ENCODE measurements at places on chromosomes 11 and 22. TPM values are rescaled to one million over a fixed set of nuclear protein-coding genes. Genes with fewer than 3 reads are reported as not detected.

The TMEM191B gene
- total RNA-seq = 2.1 TPM

The ASCL2 gene
- 2.2 TPM for total RNA-seq

The CAPRIN1 gene
- 164 TPM for total RNA-seq

The SLC25A18 gene
- 1.2 TPM for total RNA-seq

The RCN1 gene
- 86.8 TPM for total RNA-seq

The KCNA4 gene
- 2.1 TPM for total RNA-seq

The NFAM1 gene
- total RNA-seq = 12.6 TPM

The ALX4 gene
- total RNA-seq = not detected

The CATSPER1 gene
- total RNA-seq = 3.4 TPM

The CLCF1 gene
- 4.0 TPM for total RNA-seq

- no peaks in the 10 kb centered on the region for H3K36me3 ChIP-seq
- no peak for DNase-seq
- H3K27me3 ChIP-seq = no peaks in the 10 kb centered on the region
These were observed 133.0 kb downstream of the RAB38 start for GRCh38 chr11:88042238-88042637.

- H3K27ac ChIP-seq = no peak overlapping the region
- no peak for DNase-seq
- no peak overlapping the region for H3K4me3 ChIP-seq
- no peaks in the 10 kb centered on the region for H3K4me1 ChIP-seq
These were observed 16.2 kb downstream of the PIWIL3 start for GRCh38 chr22:24758164-24758799.

DNA sequence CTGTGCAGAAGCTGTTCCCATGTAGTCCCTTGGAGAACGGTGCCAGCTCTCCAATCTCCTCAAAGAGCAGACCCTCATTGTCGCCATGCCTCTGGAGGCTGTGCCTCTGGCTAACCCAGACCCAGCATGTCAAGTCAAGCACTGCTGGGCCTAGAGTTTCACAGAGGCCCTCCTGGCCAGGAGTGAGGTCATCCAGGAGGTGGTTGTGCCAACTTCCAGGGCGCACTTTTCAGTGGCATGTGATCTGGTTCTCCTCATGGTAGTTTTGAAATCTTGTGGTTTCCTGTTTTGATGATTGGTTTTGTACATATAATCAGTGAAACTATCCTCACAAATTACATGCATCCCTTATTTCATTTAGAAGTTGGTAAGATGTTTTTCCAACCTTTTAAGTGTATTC is 78.9 kb downstream of the PPFIBP2 start:
- peak; percentile 80 for DNase-seq
- no peaks in the 10 kb centered on the region for H3K27me3 ChIP-seq
- peak overlapping the region; percentile 47 for H3K27ac ChIP-seq

DNA sequence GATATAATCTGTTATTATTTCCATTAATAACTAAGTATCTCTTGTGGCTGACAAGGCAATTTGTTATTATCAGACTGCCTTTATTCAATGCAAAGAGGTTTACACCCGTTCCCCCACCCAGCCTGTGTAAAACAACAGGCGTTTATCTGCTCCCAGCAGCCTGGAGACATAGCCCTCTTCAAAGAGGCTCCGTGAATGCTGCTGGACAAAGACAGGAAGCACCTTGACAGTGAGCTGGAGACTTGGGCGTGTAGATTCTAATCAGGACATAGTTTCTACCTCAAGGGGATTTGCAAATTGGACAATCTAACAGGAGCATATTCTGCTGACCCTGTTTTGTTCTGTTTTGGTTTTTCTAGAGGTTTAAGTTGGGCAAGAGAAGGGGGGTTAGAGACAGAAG is 733.0 kb upstream of the KIRREL3 start:
- H3K36me3 ChIP-seq = no peaks in the 10 kb centered on the region
- no peak overlapping the region for H3K27ac ChIP-seq
- no peaks in the 10 kb centered on the region for H3K27me3 ChIP-seq
- H3K4me1 ChIP-seq = no peaks in the 10 kb centered on the region
- no peak overlapping the region for H3K4me3 ChIP-seq

DNA sequence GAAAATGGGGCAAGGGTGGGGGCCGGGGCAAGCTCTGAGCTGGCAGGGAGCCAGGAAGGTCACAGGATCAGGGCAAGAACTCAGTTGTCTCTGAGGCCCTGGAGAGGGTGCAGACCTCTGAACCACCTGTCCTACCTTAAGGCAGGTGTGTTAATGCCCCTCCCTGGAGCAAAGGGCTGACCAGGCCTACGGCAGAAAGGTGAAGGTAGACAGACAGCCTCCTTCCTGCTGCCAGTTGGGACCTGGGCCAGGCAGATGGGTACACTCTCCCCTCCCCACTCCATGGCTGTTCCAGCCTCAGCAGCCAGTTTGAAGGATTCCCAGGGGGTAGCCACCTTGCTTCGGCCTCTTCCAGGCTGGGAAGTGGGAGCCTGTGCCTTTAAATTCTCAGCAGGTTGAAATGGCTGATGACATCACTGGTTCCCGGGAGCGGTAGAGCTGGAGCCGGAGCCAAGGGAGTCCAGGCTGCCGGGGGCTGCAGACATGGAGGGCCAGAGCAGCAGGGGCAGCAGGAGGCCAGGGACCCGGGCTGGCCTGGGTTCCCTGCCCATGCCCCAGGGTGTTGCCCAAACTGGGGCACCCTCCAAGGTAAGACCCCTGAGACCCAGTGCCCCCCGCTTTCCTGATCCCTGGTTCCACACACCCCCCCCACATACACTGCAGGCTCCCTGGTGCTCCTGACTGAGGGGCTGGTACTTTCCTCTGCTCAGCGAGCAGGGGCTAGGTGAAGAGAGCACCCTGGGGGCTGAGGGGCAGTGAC is at the start of gene INPP5J:
TSS of gene INPP5J (plus strand) at position 435 of the 760 bp plus-strand sequence. CDS start at position 484, 49 bp downstream.
- no peaks in the 10 kb centered on the region for H3K36me3 ChIP-seq
- H3K4me3 ChIP-seq = peak within 1 kb of the TSS; percentile 47
- H3K4me1 ChIP-seq = peaks cover 3% of the 10 kb centered on the region

- H3K4me3 ChIP-seq = no peak overlapping the region
- H3K27ac ChIP-seq = no peak overlapping the region
- H3K4me1 ChIP-seq = no peaks in the 10 kb centered on the region
- DNase-seq = no peak
- H3K27me3 ChIP-seq = no peaks in the 10 kb centered on the region
These were observed 80.1 kb downstream of the DBX1 start for GRCh38 chr11:20080032-20080685.

DNA sequence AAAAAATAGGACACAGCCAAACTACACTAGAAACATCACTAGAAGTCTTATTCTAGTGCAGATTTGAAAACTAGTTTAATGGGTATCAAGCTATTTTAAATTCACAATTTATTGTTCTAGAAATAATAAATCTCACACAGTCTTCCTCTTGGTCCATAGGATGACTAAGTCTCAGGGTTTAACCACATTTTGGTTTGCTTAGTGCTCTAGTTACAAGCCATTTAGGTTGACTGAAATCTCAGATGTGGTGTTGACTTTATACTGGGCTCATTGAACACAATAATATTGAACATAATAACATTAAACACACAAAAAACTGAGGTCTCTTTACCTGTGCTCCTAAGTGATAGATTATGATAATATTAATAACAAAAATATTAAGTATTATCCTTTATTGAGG is 760.3 kb upstream of the CCDC179 start:
- H3K4me1 ChIP-seq = no peaks in the 10 kb centered on the region
- no peak overlapping the region for H3K27ac ChIP-seq
- no peak for DNase-seq
- no peak overlapping the region for H3K4me3 ChIP-seq

- peaks cover 72% of the 10 kb centered on the region for H3K36me3 ChIP-seq
- H3K27me3 ChIP-seq = no peaks in the 10 kb centered on the region
- H3K4me1 ChIP-seq = no peaks in the 10 kb centered on the region
- no peak overlapping the region for H3K4me3 ChIP-seq
These were observed 29.7 kb upstream of the PARVB start for GRCh38 chr22:43994416-43994815.

DNA sequence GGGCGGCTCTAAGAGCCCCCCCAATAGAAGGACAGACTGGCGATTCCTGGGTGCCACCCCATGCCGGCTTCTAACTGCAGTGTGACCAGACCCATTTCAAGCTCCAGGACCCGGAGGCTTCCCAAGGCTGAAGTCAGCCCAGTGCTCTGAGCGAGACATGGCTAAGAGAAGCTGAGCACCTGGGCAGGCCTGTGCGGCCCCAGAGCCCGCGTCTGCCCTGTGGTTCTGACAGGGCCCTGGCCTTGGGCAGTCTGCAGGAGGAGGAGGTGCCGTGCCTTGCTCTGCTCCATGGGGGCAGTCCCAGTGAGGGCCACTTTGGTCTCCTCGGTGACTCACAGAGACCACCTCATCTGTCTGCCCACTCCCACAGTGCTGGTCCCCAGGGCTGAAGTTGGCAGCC is 1314.2 kb downstream of the BRD1 start:
- DNase-seq = no peak
- H3K36me3 ChIP-seq = no peaks in the 10 kb centered on the region
- H3K27me3 ChIP-seq = no peaks in the 10 kb centered on the region
- H3K4me1 ChIP-seq = no peaks in the 10 kb centered on the region
- no peak overlapping the region for H3K27ac ChIP-seq

DNA sequence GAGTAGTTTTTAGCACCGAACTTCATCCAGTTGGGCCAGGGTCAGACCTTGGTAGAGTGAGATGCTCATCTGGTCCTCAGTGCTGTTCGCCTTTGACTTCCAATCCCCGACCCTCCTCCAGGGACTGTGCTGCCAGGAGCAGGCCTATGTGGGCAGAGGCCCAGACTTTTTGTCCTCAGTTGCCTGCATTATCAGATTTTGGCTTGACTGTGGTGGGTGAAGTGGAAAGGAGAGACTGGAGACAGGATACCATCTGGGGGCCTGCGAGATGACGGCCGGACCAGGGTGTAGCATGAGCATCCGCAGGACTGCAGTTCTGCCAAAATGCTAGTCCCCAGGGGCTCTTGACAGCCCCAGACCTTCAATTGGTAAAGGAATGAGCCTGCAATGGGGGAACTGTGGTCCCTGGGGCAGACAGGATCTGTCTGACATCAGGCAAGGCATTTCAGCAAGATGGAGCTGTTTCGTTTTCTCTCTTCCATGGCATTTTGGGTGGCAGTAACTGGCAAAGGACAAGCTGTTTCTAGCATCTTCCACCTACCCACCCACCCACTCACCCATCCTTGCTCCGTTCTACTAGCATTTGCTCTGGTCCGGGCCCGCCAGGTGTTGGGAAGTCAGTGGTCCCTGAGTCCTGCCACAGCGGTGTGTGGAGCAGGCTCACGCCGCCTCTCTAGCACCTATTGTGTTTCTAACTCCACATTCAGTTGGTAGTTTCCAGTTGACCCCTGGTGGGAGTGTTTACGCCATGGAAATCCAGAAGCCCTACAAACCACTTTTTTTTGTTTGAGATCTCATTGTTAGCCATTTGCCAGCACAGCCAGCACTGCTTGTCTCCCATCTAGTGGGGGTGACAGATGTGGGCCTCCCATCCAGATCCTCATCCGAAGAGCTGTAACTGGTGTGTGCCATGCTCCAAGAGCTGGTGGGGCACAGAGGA is 53.5 kb downstream of the OTOG start:
- no peaks in the 10 kb centered on the region for H3K36me3 ChIP-seq
- H3K27me3 ChIP-seq = no peaks in the 10 kb centered on the region
- no peak for DNase-seq
- no peak overlapping the region for H3K4me3 ChIP-seq
- H3K27ac ChIP-seq = no peak overlapping the region
- no peaks in the 10 kb centered on the region for H3K4me1 ChIP-seq

DNA sequence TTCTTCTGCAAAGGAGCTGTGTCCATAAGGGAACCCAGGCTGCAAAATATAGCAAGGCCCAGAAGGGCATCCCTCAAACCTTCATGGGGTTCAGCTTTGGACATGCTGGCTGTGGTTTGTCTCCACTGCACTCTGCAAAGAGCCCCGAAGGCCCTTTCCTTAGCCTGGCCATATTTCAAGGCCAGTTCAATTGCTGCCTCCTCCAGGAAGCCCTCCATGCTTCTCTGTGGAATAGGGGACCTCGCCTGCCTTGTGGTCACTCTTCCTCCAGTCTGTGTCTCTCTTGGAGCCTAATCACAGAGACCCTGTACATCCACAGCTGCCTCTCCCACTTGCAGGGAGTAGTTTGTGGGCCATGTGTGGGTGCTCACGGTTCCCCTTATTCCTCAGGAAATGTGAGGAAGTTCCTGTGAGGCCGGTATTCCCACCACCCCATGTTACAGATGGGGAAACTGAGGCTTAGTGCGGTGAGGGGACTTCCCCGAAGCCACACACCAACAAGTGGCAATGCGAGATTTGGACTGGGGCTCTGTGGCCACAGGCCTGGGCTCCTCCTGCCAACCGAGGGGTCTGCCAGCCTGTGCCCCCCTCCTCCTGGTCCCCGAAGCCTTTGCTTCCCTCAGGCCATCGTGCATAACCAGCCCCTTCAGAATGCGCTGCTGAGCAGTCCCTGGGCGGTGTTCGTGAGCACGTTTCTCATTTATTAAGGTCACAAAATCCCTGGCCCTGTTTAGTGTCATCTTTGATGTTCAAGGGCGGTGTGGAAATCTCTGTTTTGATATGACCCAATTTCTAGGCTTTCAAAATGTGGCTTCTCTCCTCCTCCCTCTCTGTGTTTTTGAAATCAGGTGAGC is 65.8 kb downstream of the PARVB start:
- no peaks in the 10 kb centered on the region for H3K27me3 ChIP-seq
- peaks cover 20% of the 10 kb centered on the region for H3K4me1 ChIP-seq
- DNase-seq = no peak
- H3K4me3 ChIP-seq = no peak overlapping the region
- no peak overlapping the region for H3K27ac ChIP-seq
- H3K36me3 ChIP-seq = no peaks in the 10 kb centered on the region

- no peak overlapping the region for H3K4me3 ChIP-seq
- no peak for DNase-seq
- no peak overlapping the region for H3K27ac ChIP-seq
- no peaks in the 10 kb centered on the region for H3K36me3 ChIP-seq
- H3K4me1 ChIP-seq = peaks cover 34% of the 10 kb centered on the region
- no peaks in the 10 kb centered on the region for H3K27me3 ChIP-seq
These were observed 19.2 kb downstream of the ACO2 start for GRCh38 chr22:41488076-41488475.

DNA sequence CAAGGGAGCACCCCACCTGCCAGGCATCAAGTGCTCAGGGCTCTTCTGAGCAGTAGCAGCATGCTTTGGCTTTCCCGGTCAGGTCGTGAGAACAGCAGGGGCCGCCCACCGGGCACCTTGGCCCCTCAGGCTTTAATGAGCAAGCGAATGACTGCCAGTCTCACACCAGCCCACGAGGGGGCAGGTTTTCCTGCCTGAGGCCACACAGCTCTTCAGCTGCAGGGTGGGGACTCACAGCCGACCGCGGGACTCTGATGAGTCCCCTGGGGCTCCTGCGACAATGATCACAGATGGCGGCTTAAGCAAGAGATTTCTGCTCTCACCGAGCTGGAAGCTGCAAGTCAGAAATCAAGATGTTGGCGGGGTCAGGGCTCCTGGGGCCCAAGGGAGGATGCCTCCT is 14.3 kb upstream of the FGF19 start:
- no peaks in the 10 kb centered on the region for H3K4me1 ChIP-seq
- no peak overlapping the region for H3K27ac ChIP-seq
- no peak overlapping the region for H3K4me3 ChIP-seq
- DNase-seq = no peak
- no peaks in the 10 kb centered on the region for H3K36me3 ChIP-seq

- no peaks in the 10 kb centered on the region for H3K4me1 ChIP-seq
- no peak overlapping the region for H3K4me3 ChIP-seq
- no peaks in the 10 kb centered on the region for H3K27me3 ChIP-seq
- no peak for DNase-seq
These were observed 38.9 kb upstream of the RDX start for GRCh38 chr11:110335358-110335757.

All from upper lobe of right lung (tissue), 1 donor.